ENCODE measurements at places on chromosomes 13 and 19. TPM values are rescaled to one million over a fixed set of nuclear protein-coding genes. Genes with fewer than 3 reads are reported as not detected.
A peak's percentile ranks its signal among the peaks of the same experiment; 100 is the strongest.

DNA sequence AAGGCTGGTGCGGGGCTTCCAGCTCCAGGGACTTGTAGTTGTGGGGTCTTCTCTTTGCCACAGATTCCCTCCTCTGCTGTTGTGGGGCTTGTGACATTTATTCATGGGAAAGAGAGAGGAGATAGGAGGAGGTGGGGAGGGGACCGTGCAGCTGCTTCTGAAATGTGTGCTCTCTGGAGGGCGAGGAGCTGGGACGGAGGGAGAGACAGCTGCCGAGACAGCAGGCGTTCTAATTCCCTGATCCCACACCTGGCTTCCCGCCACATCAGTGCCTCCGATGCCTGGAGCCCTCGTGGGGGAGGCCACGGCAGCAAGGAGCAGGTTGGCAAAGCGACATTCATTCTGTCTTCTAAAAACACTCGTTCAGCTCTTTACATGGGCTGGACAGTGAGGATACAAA is 164.4 kb downstream of the USP12 start:
- peaks cover 40% of the 10 kb centered on the region for H3K4me1 ChIP-seq
- ATAC-seq = no peak
- H3K4me3 ChIP-seq = peak overlapping the region; percentile 54

Gene ZNF226
- total RNA-seq = 14.7 TPM

- no peak overlapping the region for H3K4me3 ChIP-seq
- no peaks in the 10 kb centered on the region for H3K27me3 ChIP-seq
- peaks cover 23% of the 10 kb centered on the region for H3K36me3 ChIP-seq
- ATAC-seq = no peak
- H3K27ac ChIP-seq = no peak overlapping the region
- no peaks in the 10 kb centered on the region for H3K4me1 ChIP-seq
These were observed 6.8 kb downstream of the ZNF134 start for GRCh38 chr19:57620673-57621348.

DNA sequence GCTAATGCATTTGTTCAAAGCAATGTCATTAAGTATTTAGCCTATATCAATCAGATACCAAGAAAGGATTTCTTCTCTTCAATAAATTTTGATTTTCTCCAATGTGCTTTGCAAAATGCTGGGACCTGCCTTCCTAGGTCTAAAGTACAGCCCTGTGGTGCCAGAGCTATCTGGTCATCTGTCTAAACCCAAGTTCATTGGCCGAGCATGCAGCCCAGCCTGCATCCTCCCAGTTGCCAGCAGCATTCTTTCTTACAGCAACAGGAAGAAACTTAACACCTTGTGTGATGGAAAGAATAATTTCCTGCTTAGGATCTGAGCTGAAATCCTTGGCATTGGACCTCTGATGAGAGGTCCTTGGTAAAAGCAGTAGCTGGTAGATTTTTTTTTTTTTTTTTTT is 310.0 kb downstream of the RBM26 start:
- no peaks in the 10 kb centered on the region for H3K27me3 ChIP-seq
- no peak overlapping the region for H3K27ac ChIP-seq
- H3K36me3 ChIP-seq = no peaks in the 10 kb centered on the region
- no peak for ATAC-seq
- H3K4me3 ChIP-seq = no peak overlapping the region
- no peaks in the 10 kb centered on the region for H3K4me1 ChIP-seq

Gene PRTN3
- total RNA-seq = not detected

- H3K4me1 ChIP-seq = no peaks in the 10 kb centered on the region
- no peak for ATAC-seq
- H3K27ac ChIP-seq = no peak overlapping the region
- no peak overlapping the region for H3K4me3 ChIP-seq
These were observed 36.3 kb downstream of the AP1M1 start for GRCh38 chr19:16233836-16234551.

- H3K36me3 ChIP-seq = peaks cover 93% of the 10 kb centered on the region
- no peak overlapping the region for H3K4me3 ChIP-seq
- peak; percentile 72 for ATAC-seq
- no peak overlapping the region for H3K27ac ChIP-seq
These were observed 11.3 kb downstream of the PRKCSH start for GRCh38 chr19:11446652-11447301.

Gene SRRM5
- 0.13 TPM for total RNA-seq

- no peak for ATAC-seq
- H3K36me3 ChIP-seq = no peaks in the 10 kb centered on the region
- no peak overlapping the region for H3K27ac ChIP-seq
- no peak overlapping the region for H3K4me3 ChIP-seq
- H3K4me1 ChIP-seq = no peaks in the 10 kb centered on the region
These were observed 120.2 kb downstream of the URI1 start for GRCh38 chr19:30062065-30062906.

DNA sequence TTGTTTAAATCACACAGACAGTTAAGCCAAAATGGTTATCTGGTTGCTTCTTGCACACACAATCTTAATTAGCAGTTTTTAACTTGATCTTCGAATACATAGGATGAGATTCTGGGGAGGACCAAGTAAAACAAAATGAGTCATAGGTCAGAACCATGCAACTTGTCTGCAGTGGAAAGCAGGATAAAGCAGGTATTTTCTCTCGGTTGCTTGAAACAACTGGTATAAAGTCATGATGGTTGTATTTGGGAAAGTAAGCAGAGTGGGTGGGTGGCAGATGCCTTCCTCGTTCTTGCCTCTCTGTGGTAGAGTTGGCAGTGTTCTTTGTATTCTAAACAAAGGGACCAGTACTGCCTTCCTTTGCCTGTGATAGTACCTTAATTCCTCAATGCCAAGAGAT is 167.0 kb downstream of the COG6 start:
- no peaks in the 10 kb centered on the region for H3K4me1 ChIP-seq
- H3K27me3 ChIP-seq = no peaks in the 10 kb centered on the region
- H3K4me3 ChIP-seq = no peak overlapping the region
- H3K36me3 ChIP-seq = no peaks in the 10 kb centered on the region
- ATAC-seq = no peak

GRCh38 chr19:1524287-1524971 is 552 bp downstream of the PLK5 start:
- H3K36me3 ChIP-seq = no peaks in the 10 kb centered on the region
- H3K4me3 ChIP-seq = no peak overlapping the region
- H3K27me3 ChIP-seq = peaks cover 80% of the 10 kb centered on the region
- no peak overlapping the region for H3K27ac ChIP-seq
- ATAC-seq = no peak

Gene ATP1A3
- total RNA-seq = 1.1 TPM

Gene CYP4F8
- total RNA-seq = not detected

GRCh38 chr13:98089246-98089645 is 53.6 kb upstream of the FARP1 start:
- H3K36me3 ChIP-seq = no peaks in the 10 kb centered on the region
- H3K4me3 ChIP-seq = no peak overlapping the region
- H3K4me1 ChIP-seq = no peaks in the 10 kb centered on the region
- H3K27me3 ChIP-seq = no peaks in the 10 kb centered on the region
- H3K27ac ChIP-seq = no peak overlapping the region

GRCh38 chr19:15291089-15291488 is 41.2 kb downstream of the BRD4 start:
- no peak overlapping the region for H3K4me3 ChIP-seq
- no peaks in the 10 kb centered on the region for H3K36me3 ChIP-seq
- H3K27me3 ChIP-seq = no peaks in the 10 kb centered on the region
- ATAC-seq = no peak

- H3K27me3 ChIP-seq = peaks cover 13% of the 10 kb centered on the region
- H3K27ac ChIP-seq = no peak overlapping the region
- H3K36me3 ChIP-seq = no peaks in the 10 kb centered on the region
- H3K4me1 ChIP-seq = no peaks in the 10 kb centered on the region
- ATAC-seq = no peak
These were observed 165.5 kb downstream of the KCTD15 start for GRCh38 chr19:33962161-33962560.

GRCh38 chr13:23505007-23505406 is 65.2 kb upstream of the TNFRSF19 start:
- H3K36me3 ChIP-seq = no peaks in the 10 kb centered on the region
- ATAC-seq = no peak
- H3K4me1 ChIP-seq = peaks cover 36% of the 10 kb centered on the region
- no peak overlapping the region for H3K4me3 ChIP-seq
- H3K27ac ChIP-seq = peak overlapping the region; percentile 64
- no peaks in the 10 kb centered on the region for H3K27me3 ChIP-seq

Data from gastroesophageal sphincter (tissue), 4 donors.